ENCODE measurements at places on chromosomes 1 and 21.
A peak's percentile ranks its signal among the peaks of the same experiment; 100 is the strongest.

- no peak for DNase-seq
These were observed 32.7 kb upstream of the KIRREL1 start for GRCh38 chr1:157960773-157961172.

- DNase-seq = no peak
These were observed 105.0 kb upstream of the SAMD11 start for GRCh38 chr1:818618-819291.

DNA sequence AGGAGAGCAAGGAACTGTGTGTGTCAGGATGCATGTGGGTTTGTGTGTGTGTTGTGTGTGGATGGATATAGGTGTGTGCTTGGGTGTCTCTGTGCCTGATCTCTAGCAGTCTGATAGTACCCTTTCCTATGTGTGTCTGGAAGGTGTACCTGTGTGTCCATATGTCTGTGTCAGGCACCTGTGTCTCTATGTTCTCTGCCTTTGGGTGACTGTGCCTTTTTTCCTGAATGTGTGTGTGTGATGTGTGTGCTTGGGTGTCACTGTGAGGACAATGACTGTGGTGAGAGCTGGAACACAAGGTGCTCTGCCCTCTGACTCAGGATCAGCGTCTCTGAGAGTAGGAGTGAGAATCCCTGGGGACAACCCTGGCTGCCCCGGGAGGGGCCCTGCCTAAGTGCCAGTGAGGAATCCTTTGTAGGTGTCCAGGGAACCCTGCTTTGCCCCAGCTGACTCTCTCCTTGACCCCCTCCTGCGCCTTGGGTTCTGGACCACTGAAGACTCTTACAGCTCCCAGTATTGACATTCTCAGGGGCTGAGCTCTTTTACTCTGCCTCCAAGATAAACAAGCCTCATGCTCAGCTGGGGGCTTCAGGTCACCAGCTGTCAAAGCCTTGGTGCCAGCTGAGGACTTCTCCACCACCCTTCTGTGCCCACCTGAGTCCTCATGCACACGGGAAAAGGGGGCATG is 735 bp upstream of the EFNA3 start:
- no peak for DNase-seq

DNA sequence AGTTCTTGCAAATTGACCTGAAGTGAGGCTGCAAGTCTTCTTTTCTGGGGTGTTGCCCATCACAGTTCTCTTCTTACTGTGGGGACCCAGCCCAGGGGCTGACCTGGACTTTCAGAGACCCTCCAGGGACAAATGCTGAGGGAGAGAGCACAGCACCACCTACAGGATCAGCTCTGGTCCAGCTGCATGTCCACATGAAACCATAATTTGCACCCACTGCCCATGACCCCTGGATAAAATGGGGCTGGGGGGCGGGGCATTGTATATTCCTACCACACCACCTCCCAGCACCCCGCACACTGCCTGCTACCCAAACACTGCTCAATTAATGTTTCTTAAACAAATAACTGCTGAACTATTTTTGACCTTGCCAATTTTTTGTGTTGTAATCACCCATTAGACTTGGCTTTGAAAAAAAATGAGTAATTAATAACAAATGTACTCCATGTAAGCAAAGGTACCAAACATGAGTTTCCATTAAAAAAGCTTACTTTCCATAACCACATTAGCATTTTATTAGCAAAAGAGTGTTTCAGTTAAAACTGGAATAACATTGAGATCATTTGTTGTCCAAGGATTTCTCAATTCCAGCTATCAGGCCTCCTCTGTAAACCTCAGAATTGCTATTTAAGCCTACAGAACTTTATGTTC is 168.0 kb upstream of the RAB4A start:
- DNase-seq = no peak

GRCh38 chr1:29804181-29804899 is 568.0 kb downstream of the PTPRU start:
- no peak for DNase-seq

- peak; percentile 70 for DNase-seq
These were observed 6.0 kb downstream of the FCRLB start for GRCh38 chr1:161727256-161727924.

DNA sequence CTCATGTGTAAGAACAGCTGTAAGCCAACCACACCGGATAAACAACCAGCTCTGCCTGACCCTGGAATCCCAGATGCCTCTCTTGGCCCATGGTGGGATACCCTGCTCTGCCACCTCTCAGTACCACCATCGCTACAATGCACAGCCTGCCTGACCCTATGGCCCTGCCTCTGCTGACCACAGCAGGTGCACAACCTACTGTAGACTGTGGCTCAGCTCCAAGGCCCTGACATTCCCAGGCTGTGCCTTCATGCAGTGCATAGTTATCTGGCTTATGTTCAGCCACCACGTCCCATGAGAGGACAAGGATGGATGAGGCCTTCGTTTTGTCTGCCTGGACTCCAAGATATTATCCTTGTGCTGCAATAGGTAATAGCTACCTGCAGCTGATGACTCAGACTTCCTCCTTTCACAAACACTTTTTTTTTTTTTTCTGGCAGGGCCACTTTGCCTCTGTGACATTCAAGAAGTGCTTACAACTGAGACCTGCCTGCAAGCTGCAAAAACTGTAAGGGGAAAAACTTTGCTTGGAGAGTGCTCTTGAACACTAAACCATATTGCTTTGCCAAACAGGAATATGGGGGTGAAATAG is 177.7 kb downstream of the URB2 start:
- no peak for DNase-seq

- peak; percentile 39 for DNase-seq
These were observed 10.7 kb upstream of the GRHL3 start for GRCh38 chr1:24308365-24309015.

GRCh38 chr1:10449751-10450150 is at the start of gene CORT:
Gene CORT (plus strand): TSS chr1:10450031. CDS start chr1:10450224, 193 bp downstream.
- DNase-seq = no peak

GRCh38 chr1:203173566-203173965 is 2.1 kb downstream of the MYBPH start:
- no peak for DNase-seq

GRCh38 chr1:71101839-71102376 is 21.1 kb upstream of the ZRANB2 start:
- no peak for DNase-seq

DNA sequence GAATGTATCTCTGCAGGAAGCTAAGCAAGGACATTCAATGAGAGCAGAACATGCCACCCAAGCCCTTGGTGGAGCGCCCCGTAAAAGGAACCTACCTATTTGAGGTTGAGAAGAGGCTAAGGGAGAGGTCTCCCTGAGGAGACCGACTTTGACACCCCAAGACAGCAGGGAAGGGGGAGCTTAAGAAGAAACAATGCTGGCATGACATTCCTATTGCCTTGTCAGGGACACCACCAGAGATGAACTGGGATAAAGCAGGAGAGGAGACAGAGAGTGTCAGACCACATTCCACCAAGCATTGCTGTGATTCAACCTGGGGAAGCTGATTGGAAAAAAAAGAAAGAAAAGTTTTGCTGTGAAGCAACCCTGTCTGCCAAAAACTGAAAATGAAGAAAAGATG is 13.3 kb upstream of the S100A2 start:
- peak; percentile 18 for DNase-seq

DNA sequence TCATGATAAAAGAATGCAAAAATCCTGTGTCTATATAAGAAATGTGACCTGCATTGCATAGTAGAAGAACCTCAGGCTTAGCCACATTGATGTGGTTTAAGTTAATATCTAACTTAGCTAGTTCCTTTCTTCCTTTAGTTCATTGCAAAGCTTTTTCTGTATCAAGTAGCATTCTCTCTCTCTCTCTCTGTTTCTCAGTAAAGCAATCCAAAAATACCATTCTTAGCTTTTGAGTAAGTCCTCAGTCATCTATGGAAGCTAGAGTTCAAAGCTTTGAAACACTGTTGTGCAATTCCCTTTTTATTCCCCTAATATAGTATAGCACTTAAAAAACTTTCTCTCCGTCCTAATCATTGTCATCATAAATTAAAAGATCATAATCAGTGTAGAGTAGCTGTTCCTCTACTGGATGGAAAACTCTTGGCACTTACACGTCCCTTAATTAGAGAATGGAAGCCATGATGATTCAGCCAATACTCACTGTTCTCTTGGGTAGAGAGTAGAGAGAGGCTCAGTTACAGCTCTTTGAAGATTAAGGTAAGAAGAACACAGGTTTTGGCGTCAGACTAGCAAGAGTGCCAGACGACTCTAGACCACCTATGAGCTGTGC is 350.3 kb upstream of the LYPLAL1 start:
- peak; percentile 69 for DNase-seq

DNA sequence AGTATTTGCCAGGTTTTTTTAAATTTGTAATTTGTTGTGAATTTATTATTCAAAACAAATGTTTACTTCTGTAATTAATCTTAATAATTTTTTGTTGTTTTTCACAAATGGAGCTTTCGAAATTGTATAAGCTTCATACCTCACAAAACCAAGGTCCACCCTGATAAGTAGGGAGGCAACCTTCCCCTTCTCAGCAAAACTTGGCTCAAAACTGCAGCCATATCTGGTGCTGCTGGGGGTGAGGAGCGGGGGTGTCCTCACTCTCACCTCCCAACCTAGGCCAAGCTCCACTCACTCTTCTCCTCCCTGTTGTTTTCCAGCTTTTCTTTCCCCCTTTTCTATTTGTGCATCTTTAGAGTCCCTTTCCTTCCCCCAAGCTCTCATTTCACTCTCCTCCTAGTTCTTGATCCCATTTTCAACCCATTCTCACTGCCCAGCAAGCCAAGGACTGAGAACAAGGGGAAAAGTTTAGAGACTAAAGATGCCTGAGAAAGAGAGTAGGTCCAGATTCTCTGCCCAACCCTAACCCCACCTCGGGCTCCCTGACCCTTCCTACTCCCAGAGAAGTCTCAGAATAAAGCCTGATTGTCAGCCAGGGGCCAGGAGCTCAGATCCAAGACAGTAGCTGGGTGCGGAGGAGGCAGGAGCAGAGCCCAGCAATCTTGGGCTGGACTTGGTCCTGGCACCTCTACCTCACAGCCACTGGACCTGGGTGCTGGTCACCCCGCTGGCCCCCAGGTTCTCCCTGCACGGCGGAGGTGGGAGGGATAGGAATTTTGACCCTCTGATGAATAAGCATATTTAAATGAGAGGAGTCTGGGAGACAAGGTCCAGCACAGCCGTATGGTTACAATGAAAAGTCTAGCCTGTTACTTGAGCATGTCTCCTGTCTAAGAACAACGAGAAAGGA is 8.3 kb upstream of the CFAP45 start:
- no peak for DNase-seq

DNA sequence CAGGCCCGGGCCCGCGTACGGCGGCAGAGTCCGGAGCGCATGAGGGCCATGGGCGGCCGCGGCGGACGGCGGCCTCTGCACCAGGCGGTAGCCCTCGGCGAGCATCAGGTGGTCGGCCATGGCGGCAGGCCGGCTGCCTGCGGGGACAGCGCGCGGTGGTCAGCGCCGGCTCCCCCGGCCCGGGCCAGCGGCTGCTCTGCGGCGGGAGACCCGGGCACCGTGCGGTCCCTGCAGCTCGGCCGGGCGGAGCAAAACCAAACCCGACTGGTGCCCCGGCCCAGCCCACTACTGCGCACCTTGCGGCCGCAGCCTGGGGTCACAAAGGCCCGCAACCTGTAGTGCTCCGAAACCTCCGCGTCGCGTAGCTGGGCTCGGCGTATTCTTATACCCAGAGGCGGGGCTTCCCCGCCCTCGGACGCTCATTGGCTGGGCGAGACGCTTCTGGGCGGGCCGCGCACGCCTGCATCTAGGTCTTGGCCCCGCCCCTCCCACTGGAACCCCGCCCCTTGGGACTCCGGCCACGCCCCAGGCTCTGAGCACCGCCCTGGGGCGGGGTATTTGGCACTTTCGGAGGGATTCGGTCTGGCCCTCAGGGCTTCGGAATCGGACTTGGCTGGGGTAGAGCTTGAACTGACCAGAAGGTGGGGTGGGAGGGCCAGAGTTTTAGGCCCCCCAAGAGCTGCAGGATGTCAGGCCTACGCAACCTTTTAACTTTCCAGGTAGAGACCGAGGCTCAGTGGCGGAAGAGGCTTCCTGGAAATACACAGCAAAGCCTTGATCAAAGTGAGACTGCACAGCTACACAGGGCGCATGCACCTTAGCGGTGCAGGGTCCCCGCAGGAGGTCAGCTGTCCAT is at the start of gene CITED4:
TSS of gene CITED4 (minus strand) at position 356 of the 856 bp plus-strand sequence. CDS start at position 120, 236 bp downstream.
- peak; percentile 97 for DNase-seq

DNA sequence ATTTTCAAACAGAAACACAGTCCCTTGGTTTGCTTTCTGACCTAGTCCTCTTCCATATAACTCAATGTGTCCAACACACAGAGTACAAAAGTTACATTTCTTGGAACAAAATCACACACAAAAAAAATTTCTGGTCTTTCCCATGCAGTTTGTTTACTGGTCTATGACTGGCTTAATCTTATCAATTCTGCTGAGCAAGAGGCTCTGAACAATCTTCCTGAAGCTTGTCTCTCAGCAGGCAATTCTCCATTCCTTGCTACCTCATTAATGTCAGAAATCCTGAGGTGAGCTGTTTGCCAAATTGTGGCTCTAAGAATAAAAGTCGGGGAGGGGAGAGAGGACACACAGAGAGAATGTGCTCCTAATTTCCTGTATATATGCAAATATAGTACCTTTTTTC is 423.6 kb downstream of the HLX start:
- no peak for DNase-seq

- peak; percentile 7 for DNase-seq
These were observed 11.8 kb upstream of the NTMT2 start for GRCh38 chr1:170133766-170134495.
